ENCODE measurements at places on chromosomes 12 and 14. TPM values are rescaled to one million over a fixed set of nuclear protein-coding genes. Genes with fewer than 3 reads are reported as not detected.

DNA sequence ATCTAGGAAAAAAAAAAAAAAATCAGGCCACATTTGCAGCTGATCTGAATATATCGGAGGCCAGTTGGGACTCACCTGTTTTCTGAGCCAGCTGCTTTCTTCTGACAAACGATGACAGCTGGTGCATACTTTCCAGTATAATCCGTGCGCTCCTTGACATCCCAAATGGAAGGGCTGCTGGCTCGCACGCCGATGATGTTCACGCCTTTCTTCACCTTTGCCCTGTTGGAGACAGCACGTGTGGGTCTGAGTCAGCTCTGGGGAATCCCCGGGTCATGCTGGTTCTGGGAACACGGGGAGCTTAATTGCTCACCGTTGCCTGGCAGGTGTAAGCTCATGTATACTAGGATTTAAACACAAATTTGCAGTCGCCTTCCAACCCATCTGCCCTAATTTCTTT is 372.8 kb downstream of the TMEM132D start:
- no peak for DNase-seq

DNA sequence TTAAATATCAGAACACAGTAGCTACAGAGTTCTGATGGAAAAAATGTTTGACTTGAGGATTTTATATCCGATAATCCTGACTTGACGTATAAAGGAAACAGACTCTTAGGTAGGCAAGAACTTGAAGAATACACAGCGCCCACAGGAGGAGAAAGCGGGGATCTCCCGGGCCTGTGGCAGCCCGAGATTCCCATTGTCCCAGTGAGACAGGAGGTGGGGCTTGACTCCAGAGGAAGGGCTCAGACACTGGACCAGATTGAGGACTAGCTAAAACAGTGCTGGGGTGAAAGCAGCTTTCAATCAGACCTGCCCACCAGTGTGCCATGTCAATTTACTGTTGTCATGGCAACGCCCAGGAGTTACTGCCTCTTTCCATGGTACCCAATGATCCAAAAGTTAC is 51.1 kb upstream of the C14orf180 start:
- no peak for DNase-seq

GRCh38 chr12:108403952-108404351 is 64.8 kb upstream of the CMKLR1 start:
- DNase-seq = no peak

DNA sequence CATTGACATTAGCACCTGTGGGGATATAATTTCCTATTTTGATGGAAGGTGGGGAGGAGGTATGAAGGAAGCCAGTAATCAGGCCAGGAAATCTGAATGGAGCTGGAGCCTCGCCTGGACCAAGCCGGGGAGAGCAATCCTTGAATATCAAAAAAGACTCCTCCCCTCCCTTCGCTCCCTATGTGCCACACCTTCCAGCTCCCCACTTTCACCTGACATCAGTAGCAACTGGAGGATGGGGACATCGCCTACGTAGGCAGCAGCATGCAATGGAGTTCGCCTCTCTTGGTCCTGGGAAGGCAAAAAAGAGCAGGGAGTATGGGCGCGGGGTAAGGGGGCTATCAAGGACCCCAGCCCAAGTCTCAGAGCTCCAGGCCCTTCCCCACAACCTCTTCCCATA is 1.1 kb downstream of the ANKRD52 start:
- DNase-seq = no peak

The CLEC2A gene
- not detected for total RNA-seq
